ENCODE measurements at places on chromosomes 4 and X.

- DNase-seq: no peak
Observed at GRCh38 chr4:132124624-132124974, 1024.5 kb upstream of the PCDH10 start.

DNA sequence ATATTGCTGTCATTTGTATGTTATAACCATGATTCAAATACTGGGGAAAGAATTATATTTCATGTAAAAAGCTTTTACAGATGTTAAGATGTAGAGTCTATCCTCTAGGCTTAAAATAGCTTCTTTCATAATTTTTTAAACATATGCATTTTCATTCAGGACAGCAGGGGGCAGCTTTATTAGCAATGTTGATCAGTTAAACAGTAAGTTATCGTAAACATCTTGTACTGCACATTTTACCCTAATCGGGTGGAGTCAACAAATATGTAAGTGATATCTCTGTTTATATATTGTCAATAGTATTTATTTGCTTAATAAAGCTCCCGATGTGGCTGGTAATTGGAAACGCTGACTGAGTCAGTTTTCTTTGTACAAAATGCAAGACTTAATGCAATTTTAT lies 142.5 kb upstream of the MED14 start:
- DNase-seq: no peak

- peak; percentile 56 for DNase-seq
Observed at GRCh38 chrX:275967-276580, 5.1 kb upstream of the PLCXD1 start.

DNA sequence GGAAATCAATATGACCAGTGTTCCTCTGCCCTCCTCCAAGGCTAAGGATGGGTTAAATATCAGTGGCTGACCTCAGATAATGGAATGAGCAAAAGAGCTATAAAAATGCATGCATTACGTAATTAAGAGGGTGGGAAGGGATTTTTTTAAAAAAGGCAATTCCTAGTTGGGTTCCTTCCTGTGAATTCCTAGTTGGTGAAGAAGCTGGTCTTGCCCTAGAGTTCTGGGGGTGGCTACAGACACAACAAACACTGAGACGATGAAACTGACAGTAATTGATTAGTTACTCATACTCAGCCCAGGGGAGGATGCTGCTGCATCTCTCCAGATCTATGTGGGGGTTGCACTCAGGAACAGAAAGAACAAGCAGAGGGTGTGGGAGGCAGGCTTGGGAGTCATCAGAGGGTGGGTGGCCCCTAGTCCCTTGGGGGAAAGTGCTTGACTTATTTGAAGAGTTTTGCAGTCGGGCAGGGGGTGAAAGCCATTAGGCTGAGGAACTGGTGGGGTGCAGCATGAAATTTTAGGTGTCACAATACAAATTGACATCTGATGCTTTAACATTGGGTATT lies 662.0 kb upstream of the FRG1 start:
- DNase-seq: no peak

GRCh38 chr4:19844446-19844845 lies 407.3 kb upstream of the SLIT2 start:
- DNase-seq: no peak

- no peak for DNase-seq
Observed at GRCh38 chr4:22192084-22192511, 243.5 kb upstream of the KCNIP4 start.

- DNase-seq: no peak
Observed at GRCh38 chrX:44767308-44767707, 76.5 kb upstream of the DUSP21 start.

GRCh38 chr4:151324124-151324751 lies 1.2 kb downstream of the SH3D19 start:
- no peak for DNase-seq

DNA sequence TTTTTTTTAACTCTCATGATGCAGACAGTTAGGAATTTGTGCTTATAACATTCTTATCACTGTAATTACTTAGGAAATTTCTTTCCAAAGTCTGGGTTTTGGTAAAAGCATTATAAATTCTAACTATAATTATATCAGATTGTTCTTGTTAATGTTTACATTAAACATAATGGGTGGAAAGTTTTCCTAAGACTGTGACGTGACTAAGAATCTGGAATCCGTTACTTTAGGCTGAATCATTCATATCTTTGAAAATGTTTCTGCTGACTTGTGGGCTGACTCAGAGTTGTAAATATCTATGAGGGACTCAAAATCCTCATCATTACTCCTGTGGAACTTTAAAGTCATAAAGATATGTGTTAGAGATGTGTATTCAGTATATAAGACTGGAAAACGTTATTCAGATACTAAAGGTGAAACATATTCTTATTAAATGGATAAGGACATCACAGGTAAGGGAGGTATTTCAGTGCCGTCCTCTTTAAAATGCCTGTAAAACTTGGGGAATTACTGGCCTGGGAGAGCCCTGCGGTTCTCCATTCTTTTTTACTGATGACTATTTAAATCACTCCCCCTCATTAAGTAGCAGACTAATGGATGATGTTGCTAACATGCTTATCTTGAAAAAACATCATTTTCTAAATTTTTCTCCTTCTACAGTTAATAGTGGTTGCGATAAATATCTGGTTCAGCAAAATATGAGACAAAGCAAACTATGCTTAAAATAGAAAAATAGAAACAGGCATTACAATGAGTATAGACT lies 159.0 kb downstream of the DCLK2 start:
- DNase-seq: no peak

DNA sequence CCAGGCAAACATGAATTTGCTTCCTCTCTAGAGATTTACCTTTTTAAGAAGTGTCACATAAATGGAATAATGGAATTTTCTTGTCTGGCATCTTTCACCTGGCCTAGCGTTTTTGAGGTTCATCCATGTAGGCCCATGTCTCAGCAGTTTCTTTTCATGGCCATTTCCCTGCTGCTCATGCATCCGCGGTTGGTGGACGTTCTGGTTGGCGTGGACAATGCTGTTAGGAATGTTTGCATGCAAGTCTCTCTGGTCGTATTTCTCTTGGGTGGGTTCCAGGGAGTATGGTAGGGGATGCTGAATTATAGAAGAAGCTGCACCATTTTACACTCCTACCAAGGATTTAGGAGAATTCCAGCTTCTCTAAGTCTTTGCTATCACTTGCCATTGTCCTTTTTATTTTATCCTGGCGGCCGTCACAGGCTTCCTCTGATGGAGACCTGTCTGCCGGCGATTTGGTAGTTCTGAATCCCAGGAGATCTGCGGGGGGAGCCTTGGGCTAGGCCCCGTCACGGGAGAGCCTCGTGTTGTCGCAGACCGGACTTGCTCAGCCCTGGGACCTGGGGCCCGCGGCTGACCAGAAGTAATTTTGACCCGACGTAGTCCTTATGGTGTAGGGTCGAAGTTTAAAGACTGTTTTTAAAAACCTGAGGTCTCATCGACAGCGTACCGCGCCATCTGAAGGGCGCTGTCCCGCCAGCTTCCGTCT lies 56.9 kb upstream of the TADA2B start:
- DNase-seq: no peak

GRCh38 chr4:1047106-1047975 lies 35.9 kb downstream of the FGFRL1 start:
- no peak for DNase-seq

GRCh38 chrX:104621781-104622180 lies 55.8 kb downstream of the IL1RAPL2 start:
- DNase-seq: no peak

DNA sequence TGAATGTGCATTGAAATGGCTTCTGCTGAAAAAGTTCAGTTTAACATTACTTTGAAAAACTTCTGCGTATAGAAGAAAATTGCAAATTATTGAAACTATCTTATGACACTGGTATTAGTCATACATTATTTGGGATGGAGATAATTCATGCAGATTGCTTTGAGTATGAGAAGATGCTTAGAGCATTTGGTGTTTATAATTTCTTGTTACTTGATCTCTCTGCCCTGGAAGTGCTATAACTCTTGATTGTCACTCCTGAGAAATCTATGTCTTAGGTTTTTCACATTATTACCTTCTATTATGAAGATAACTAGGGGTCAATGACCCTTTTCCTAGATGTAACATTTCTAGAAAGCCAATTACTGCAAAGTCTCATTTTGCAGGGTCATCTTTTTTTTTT lies 36.4 kb downstream of the TMEM131L start:
- no peak for DNase-seq

- no peak for DNase-seq
Observed at GRCh38 chrX:9227276-9227675, 193.3 kb upstream of the FAM9B start.

DNA sequence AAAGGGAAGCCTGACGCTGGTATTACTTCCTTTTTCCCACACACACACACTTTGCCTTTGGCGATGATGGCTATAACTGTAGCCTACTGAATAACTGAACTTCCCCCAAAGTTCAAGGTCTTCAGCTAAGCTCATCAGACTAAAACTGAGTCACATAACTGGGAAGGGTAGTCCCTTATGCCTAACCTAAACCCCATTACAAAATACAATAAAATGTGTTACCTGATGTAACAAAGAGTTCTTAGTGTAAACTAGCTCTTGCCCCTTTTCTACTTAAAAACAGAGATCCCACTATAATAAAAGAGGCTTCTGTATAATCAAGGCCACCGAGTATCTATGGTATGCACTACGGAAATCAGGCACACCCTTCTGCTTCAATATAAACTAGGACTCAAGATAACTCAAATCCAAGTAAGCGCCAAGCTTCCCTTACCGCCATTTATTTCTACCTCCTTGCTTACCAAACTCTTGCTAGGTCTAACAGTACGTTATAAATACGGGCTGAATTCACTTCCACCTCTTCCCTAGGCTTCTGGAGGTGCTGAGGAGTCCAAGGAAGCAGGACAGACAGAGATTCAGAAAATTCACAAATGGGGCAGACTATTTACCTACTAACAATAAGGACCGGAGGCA lies 2.4 kb downstream of the OTUD4 start:
- DNase-seq: peak; percentile 21

GRCh38 chrX:17692709-17693346 lies 44.5 kb upstream of the SCML1 start:
- DNase-seq: no peak

- no peak for DNase-seq
Observed at GRCh38 chrX:15976396-15976795, 121.8 kb upstream of the AP1S2 start.

DNA sequence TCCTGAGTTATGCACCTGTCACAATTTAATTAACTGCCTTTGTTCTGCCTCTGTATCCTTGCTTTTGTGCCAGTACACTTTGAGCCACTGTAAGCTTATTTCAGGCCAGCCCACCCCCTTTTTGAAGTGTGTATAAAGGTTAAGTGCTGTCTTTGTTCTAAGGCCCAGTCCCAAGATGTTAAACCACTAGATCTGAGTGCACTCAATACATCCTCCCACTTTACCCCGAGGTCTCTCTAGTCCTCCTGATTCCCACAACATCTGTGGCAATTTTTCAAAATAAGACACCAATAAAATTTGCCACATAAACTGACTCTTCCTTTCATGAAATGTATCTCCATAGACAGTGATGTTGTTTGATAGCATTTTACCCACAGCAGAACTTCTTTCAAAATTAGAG lies 124.1 kb upstream of the SPIN4 start:
- no peak for DNase-seq

DNA sequence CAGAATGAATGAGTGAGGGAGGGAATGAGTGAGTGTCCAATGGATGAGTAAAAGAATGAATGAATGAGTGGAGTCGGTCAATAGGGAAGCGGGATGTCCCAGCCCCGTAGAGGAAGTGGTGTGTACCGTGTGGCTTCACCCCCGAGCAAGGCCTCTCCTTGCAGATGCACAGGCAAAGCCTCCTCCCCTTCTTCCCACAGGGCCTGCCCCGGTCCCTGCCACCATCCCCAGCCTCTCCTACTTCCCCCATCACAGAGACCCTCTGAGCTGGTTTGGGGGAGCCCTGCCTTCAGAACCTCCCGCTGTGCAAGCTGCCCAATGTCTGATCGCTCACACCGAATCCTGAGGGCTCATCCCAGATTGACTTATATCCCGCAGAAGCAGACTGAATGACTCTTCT lies 13.6 kb downstream of the HTRA3 start:
- DNase-seq: no peak

DNA sequence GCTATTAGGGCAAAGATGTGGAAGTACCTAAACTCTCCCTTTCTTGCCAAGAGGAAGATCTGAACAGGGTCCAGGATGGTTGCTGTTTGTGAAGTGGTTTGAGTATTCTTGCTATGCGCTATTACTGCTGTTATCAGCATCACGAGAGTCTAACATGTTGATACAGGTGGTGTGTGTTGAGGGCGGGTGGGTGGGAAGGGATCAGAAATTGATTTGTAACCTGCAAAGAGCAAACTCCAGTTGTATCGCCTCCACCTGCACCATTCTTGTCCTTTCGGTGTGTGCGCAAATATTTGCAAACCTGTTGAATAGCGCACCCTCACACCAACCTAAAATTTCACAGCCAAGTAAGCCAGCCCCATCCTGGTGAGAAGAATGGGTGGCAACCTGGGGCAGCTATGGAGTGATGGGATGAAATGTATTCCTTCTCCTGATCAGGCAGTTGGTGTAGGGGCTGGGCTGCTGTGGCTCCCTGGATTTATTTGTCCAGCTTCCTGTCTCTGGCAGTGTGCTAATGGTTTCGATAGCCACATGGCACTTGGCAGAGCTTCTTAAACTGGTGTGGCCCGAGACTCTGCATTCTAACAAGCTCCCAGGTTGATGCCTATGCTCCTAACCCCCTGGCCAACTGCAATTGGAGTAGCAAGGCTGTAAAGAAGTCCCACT lies 102.6 kb upstream of the SCML1 start:
- DNase-seq: no peak

- DNase-seq: no peak
Observed at GRCh38 chr4:3822230-3822947, 56.2 kb downstream of the ADRA2C start.

DNA sequence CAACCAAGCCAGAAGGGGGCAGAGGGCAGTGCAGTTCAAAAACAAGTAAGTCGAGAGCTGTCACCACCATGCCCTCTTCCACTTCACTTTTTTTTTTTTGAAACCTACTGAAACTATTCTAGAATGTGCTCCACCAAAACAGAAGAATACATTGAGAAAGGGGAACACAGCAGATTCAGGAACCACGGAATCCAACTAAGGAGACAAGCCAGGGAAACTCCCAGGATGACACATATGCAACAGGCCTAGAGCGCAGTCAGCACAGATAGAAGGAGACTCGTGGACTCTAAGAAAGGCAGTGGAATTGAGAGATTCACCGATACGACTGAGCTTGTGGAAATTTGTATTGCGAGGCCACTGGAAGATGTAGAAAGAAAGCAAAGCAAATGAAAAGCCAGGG lies 66.1 kb downstream of the PHKA2 start:
- no peak for DNase-seq

DNA sequence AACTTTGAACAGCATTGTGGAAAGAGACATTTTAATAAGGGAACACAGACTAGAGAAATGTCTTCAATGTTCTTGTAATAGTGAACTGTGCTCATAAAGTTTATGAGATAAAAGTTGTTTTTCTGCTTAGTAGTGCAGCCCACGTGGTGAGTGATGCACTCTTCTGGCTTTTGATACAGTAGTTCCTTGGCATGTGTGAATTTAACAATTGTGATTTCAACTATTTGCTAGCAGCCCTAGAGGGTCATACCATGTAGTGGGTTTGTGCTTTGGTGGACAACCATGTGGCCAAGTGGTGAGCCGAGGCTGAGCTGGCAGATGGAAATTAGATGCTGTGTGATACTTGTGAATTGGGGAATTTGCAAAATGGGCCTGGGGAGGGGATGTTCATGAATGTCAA lies 116.2 kb upstream of the SLC4A4 start:
- no peak for DNase-seq

Measured in activated CD4-positive, alpha-beta memory T cell treated with anti-CD3 and anti-CD28 coated beads for 36 hours (primary cell).